ENCODE measurements at places on chromosomes 13 and 19.

DNA sequence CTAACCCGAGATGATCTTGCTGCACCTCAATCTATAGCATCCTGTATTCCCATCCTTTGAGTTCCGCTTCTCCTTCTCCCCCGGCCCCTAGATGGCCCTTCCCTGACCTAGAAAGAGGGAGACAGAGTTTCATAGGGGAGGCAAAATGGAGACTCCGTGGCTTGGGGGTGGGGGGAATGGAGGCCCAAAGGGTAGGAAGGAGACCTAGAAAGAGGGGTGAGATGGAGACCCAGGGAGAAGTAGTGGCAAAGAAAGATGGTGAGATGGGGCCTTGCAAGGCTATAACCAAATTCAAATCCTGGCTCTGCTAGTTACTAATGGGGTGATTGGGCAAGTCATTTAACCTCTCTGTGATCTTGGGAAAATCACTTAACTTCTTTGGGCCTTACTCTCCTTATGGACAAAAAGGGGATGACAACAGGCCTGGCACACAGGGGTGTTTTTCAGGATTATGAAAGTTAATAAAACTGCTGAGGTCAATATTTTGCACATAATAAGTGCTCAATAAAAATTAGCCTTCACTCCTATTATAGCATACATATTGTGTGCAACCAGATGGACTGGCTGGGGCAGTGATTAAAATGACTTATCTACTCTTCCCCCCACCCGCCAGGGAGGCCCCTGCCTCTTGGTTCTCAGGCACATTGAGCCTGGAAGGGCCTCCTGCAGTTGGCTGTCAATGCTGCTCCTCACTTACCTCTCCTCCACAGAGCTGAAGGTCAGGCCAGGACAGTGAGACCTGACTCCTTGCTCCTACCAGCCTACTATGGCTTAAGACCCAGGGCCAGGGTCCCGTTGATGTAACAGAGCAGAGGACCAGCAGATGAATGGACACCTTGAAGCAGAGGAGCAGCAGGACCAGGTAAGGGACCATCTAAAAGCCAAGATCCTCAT lies 633 bp downstream of the SPHK2 start:
- DNase-seq, result no peak

DNA sequence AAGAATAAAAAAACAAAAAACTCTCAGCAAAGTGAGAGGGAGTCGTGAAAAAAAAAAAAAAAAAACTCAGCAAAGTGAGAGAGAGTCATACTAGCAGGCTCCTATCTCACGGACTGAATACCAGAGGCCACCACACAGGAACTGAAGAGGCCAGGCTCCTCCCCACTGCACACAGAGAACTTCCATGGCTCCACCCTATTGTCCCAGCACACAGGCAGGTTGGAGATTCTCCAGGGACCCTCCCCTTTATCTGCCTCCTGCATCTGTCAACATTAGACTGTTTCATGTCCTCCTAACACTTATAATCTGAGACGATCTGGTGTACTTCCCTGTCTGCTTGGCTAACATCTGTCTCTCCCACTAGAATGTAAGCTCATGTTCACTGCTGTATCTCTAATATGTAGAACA lies 37.0 kb upstream of the FARP1 start:
- DNase-seq, result no peak

DNA sequence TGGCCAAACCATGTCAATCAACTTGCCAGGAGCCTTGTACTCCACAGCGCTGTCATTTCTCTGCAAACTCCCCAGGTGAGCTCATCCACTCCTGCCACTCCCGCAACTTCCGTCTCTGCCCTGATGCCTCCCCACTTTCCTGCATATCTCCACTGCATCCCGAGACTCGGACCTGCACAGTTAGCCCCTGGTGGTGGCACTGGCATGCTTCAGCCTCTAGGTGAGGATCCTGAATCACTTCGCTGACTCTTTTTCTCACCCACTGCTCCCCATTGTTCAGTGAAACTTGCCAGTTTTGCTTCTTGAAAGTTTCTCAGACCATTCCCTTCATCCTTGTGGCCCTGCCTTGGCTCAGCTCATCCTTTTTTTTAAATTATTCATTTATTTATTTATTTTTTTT lies 3.4 kb upstream of the CTU1 start:
- no peak for DNase-seq

DNA sequence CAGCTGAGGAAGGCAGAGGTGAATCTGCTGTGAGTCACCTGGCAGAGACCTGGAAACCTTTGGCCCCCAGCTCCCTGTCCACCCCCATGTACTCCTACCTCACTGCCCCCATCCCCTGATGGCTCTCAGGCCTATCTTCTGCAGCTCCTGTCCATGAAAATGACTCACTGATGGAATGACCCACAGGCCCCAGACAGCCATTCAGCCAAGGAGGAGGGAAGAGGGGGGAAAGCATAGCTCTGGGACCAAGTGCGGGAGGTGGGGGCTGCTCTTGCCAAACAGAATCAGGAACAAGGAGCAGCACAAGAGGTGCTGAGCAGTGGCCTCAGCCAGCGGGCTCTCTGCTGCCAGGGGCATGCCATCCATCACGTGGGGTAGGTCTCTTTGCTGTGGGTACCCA lies 111.4 kb upstream of the C1QTNF9B start:
- DNase-seq, result no peak

DNA sequence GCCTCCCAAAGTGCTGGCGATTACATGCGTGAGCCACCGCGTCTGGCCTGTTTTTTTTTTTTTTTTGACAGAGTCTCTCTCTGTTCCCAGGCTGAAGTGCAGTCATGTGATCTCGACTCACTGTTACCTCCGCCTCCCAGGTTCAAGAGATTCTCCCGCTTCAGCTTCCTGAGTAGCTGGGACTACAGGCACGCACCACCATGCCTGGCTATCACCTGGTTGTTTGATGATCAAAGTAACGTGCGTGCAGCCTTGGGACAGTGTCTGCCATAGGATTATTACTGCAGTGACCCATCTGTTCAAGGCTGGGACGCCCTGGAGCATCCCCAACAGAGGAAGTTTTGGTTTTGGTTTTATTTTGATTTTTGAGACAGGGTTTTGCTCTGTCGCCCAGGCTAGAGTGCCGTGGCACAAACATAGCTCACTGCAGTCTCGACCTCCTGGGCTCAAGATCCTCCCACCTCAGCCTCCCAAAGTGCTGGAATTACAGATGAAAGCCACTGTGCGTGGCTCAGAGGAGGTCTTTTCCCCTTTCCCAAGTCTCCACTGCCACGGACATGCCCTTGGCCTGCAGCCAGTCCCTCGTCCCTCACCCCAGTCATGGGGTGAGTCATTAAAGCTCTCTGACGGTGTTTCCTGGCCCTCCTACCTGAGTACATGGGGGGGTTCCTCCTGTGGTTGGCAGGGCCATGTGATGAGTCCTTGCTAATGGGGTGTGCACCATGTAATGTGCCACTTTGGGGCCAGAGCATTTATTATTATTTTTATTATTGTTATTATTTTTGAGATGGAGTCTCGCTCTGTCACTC lies 65.6 kb downstream of the IER2 start:
- no peak for DNase-seq

DNA sequence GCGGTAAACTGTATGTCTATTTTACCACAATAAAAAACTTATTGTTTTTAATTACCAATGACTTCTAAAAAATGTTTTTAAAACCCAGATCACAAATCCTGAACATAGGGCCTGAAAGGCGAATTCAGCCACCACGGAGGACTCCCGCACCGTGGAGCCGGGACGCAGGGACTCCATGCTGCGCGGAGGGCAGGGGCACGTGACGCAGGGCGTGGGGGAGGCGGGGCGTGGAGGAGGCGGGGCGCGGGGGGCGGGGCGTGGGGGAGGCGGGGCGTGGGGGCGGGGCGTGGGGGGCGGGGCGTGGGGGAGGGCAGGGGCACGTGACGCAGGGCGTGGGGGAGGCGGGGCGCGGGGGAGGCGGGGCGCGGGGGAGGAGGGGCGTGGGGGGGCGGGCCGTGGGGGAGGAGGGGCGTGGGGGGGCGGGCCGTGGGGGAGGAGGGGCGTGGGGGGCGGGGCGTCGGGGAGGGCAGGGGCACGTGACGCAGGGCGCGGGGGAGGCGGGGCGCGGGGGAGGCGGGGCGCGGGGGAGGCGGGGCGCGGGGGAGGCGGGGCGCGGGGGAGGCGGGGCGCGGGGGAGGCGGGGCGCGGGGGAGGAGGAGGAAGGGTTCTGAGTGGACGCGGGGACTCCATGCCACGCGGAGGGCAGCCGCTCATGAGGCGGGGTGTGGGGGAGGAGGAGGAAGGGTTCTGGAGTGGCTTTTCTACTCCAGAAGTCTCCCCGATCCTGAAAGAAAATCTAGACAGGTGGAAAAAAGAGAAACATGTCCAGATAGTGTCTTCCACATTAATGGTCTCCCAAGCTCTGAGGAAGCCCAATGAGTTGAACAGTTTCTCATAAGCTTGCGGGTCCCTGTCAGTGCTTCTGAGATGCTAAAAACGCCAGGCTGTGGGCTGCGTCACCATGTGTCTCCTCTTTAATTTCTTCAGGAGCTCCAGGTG lies 4.4 kb upstream of the PROZ start:
- DNase-seq, result peak; percentile 93

- DNase-seq, result peak; percentile 2
Measured at GRCh38 chr13:91664039-91664438, 265.6 kb downstream of the GPC5 start.

DNA sequence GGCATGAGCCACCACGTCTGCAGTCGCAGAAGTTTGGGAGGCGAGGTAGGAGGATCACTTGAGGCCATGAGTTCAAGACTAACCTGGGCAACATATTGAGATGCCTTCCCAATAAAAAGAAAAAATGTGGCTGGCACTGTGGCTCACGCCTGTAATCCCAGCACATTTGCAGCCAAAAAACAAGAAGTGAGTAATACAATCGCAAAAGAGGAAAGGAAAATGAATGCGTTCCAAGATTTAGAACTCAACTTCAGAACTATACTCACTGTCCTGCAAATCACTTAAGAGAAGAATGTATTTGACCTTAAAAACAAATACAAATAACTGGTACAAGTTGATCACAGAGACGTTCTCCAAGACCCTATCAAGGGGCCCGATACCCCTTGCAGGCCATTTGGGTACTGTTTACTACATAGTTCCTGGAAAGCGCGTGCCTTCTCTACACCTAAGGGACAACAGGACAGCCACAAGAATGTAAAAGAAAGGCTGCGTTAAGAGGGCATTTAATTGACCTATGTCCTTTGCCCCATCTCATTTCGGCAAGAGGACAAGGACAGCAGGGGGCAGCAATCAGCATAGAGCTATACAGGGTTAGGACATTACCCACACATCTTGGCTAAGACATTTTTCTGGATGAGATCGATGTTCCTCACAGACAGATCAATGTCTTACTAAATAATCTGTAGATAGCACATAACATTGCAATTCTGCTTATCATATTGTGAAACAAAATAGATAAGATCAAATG lies 41.3 kb downstream of the FLT3 start:
- peak; percentile 7 for DNase-seq

GRCh38 chr19:18377026-18377425 lies 8.9 kb upstream of the GDF15 start:
- DNase-seq, result no peak

GRCh38 chr13:74025369-74025768 lies 108.8 kb downstream of the KLF12 start:
- DNase-seq, result no peak

GRCh38 chr19:33781996-33782395 lies 14.7 kb upstream of the KCTD15 start:
- DNase-seq, result no peak

Measured in SK-N-SH (cell line).